Natural killer cell treated with Interleukin-12 subunit alpha and Interleukin-12 subunit beta and Interleukin-15 and Interleukin-18, amount 100 ng/mL, for 72 hours (primary cell): ENCODE measurements at places on chromosomes 11 and 22. TPM values are rescaled to one million over a fixed set of nuclear protein-coding genes. Genes with fewer than 3 reads are reported as not detected.

USP28 gene
- 67.3 TPM for total RNA-seq

MALAT1 gene
- total RNA-seq: 6,610 TPM

UBQLN3 gene
- not detected for total RNA-seq

NLRP14 gene
- not detected for total RNA-seq

FOLR1 gene
- total RNA-seq: not detected

CALCA gene
- not detected for total RNA-seq

ANGPTL5 gene
- not detected for total RNA-seq

UBASH3B gene
- 3.4 TPM for total RNA-seq

OVCH2 gene
- not detected for total RNA-seq

TUT1 gene
- total RNA-seq: 24.1 TPM

CARD18 gene
- not detected for total RNA-seq

ADAMTS15 gene
- not detected for total RNA-seq

RASD2 gene
- total RNA-seq: not detected

MYOD1 gene
- not detected for total RNA-seq

MUC2 gene
- total RNA-seq: not detected

MUS81 gene
- total RNA-seq: 85.7 TPM

SERPING1 gene
- not detected for total RNA-seq

CCDC188 gene
- not detected for total RNA-seq

OR5D18 gene
- not detected for total RNA-seq

F2 gene
- 0.17 TPM for total RNA-seq

GLYATL1 gene
- total RNA-seq: not detected

SAA4 gene
- total RNA-seq: not detected

SAA2 gene
- total RNA-seq: not detected

GRM5 gene
- total RNA-seq: not detected

PIWIL4 gene
- 1.6 TPM for total RNA-seq

PARVG gene
- total RNA-seq: 64.6 TPM

TYR gene
- total RNA-seq: not detected

UBQLNL gene
- not detected for total RNA-seq

OMP gene
- not detected for total RNA-seq

NXPE1 gene
- not detected for total RNA-seq
